ENCODE measurements at places on chromosomes 13 and 19. TPM values are rescaled to one million over a fixed set of nuclear protein-coding genes. Genes with fewer than 3 reads are reported as not detected.

The KHSRP gene
- total RNA-seq: 136 TPM

The ATP4A gene
- 0.18 TPM for total RNA-seq

The GJB6 gene
- 383 TPM for total RNA-seq

The NOVA2 gene
- not detected for total RNA-seq

The MEDAG gene
- 2.7 TPM for total RNA-seq

The HCN2 gene
- 0.29 TPM for total RNA-seq

The SLITRK6 gene
- total RNA-seq: 2.4 TPM

The NBEA gene
- 10.3 TPM for total RNA-seq

The ZNF101 gene
- 6.8 TPM for total RNA-seq

The TICAM1 gene
- total RNA-seq: 28.7 TPM

The ZNF99 gene
- total RNA-seq: not detected

The DNAJC3 gene
- 30.3 TPM for total RNA-seq

The LIM2 gene
- total RNA-seq: not detected

The FUT2 gene
- total RNA-seq: 12.2 TPM

The IQCN gene
- total RNA-seq: 1.4 TPM

The TMEM238 gene
- total RNA-seq: 41.8 TPM

The TGFBR3L gene
- total RNA-seq: not detected

The SKA3 gene
- 20.8 TPM for total RNA-seq

The RGS9BP gene
- 2.0 TPM for total RNA-seq

The CEACAM21 gene
- 0.57 TPM for total RNA-seq

The AKT1S1 gene
- 16.2 TPM for total RNA-seq

The ZNF729 gene
- not detected for total RNA-seq

The LILRA6 gene
- not detected for total RNA-seq

The LRG1 gene
- total RNA-seq: 19.7 TPM

The PCDH9 gene
- 0.76 TPM for total RNA-seq

The KANK2 gene
- 81.5 TPM for total RNA-seq

The CYP4F2 gene
- not detected for total RNA-seq

The HAUS8 gene
- total RNA-seq: 3.1 TPM

The SGTA gene
- 30.6 TPM for total RNA-seq

The PNKP gene
- total RNA-seq: 42.3 TPM

The INAFM1 gene
- 3.3 TPM for total RNA-seq

The TGFB1 gene
- total RNA-seq: 13.6 TPM

The TSPAN16 gene
- total RNA-seq: not detected

The RNF17 gene
- not detected for total RNA-seq

Measured in esophagus squamous epithelium (tissue), 5 donors.